ENCODE measurements at places on chromosomes 7 and 10.

DNA sequence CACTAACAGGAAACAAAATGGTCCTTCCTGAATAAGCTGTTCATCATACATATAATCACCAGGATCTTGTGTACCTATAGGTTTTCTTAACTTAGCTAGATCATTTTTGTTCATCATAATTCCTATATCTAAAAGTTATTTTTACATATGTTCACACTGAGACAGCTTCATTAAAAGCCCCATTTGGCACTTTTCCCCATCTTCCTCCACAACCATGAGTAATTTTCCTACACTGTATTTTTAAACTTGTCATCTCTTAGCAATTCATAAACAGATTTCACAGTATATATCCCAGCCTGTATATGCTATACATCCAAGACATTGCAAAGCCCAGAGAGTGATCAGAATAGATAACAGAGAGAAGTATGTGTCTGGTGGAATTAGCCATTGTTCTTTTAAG lies 28.3 kb downstream of the ZNF365 start:
- H3K27me3 ChIP-seq, result no peaks in the 10 kb centered on the region
- H3K36me3 ChIP-seq, result no peaks in the 10 kb centered on the region
- no peak overlapping the region for H3K4me3 ChIP-seq
- H3K27ac ChIP-seq, result no peak overlapping the region

GRCh38 chr7:73434701-73435069 lies 1.1 kb downstream of the FZD9 start:
- peaks cover 3% of the 10 kb centered on the region for H3K36me3 ChIP-seq
- no peak overlapping the region for H3K27ac ChIP-seq
- peaks cover 14% of the 10 kb centered on the region for H3K27me3 ChIP-seq
- H3K4me3 ChIP-seq, result no peak overlapping the region
- peaks cover 7% of the 10 kb centered on the region for H3K4me1 ChIP-seq

DNA sequence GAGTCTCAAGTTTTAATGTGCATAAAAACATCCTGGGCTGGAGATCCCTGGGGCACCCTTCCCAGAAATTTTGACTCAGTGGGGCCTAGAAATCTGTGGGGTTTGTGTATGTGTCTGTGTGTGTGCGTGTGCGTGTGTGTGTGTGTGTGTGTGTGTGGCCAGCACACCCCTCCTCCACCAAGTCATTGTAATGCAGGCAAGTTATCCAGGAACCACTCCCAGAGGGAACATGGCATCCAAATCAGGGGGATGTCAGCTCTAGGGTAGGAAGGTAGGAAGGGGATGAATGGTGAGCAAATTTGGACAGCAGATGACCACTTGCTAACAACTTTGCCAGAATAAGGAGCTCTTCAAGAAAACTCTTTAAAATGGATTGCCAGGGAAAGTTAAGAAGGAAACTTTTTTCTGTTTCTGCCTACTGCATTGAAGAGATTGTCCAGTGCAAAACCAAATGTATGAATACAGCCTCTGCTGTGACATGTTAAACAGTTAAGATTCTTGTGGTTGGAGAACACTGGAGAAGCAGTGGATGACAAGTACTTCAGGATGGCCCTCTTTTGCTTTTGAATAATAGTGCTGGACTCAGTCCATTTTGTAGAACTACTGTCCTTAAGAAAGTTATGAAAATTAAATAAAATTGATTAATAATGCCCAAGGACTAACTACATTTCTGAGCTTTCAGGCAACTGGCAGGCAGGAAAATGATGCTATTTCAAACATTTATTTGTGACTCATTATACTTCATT lies 12.3 kb downstream of the STAMBPL1 start:
- no peaks in the 10 kb centered on the region for H3K36me3 ChIP-seq
- H3K4me3 ChIP-seq, result no peak overlapping the region
- peaks cover 25% of the 10 kb centered on the region for H3K4me1 ChIP-seq
- H3K27ac ChIP-seq, result peak overlapping the region; percentile 16
- no peak for DNase-seq

- no peaks in the 10 kb centered on the region for H3K27me3 ChIP-seq
- no peaks in the 10 kb centered on the region for H3K4me1 ChIP-seq
- no peak for DNase-seq
- no peaks in the 10 kb centered on the region for H3K36me3 ChIP-seq
These were observed 98.0 kb upstream of the ELMO1 start for GRCh38 chr7:37546677-37547076.

- H3K4me1 ChIP-seq, result no peaks in the 10 kb centered on the region
- H3K4me3 ChIP-seq, result no peak overlapping the region
- no peaks in the 10 kb centered on the region for H3K27me3 ChIP-seq
- DNase-seq, result no peak
- peaks cover 99% of the 10 kb centered on the region for H3K36me3 ChIP-seq
- H3K27ac ChIP-seq, result no peak overlapping the region
These were observed 21.1 kb downstream of the LIMK1 start for GRCh38 chr7:74104702-74105101.

DNA sequence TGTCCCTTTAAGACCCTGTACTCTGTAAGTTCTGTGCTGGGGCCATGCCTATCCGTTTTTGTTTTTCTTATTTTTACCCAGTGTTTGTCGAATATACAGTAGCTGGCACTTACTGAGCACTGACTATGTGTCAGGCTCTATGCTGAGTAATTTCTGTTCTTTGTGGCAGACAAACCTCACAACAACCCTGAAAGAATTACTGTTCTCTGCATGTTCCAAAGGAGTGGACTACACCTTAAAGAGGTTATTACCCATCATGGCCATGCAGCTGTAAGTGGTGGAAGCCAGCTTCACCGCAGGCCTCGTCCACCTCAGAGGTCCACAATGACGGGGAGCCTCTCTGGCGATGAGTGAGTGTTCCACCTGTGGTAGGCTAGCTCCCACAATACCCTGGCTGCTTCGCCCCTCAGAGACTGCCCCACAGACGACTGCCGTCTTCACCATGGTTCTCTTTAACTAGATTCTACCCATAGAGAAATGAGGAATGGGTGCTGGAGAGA lies 30.1 kb upstream of the RBM20 start:
- H3K4me1 ChIP-seq, result no peaks in the 10 kb centered on the region
- no peak overlapping the region for H3K4me3 ChIP-seq
- no peak for DNase-seq
- H3K36me3 ChIP-seq, result no peaks in the 10 kb centered on the region
- H3K27ac ChIP-seq, result no peak overlapping the region
- H3K27me3 ChIP-seq, result no peaks in the 10 kb centered on the region

GRCh38 chr10:87861953-87862678 lies 1.2 kb downstream of the KLLN start:
- peak overlapping the region; percentile 91 for H3K4me3 ChIP-seq
- no peaks in the 10 kb centered on the region for H3K27me3 ChIP-seq
- no peaks in the 10 kb centered on the region for H3K36me3 ChIP-seq
- H3K27ac ChIP-seq, result peak overlapping the region; percentile 95
- DNase-seq, result peak; percentile 98

DNA sequence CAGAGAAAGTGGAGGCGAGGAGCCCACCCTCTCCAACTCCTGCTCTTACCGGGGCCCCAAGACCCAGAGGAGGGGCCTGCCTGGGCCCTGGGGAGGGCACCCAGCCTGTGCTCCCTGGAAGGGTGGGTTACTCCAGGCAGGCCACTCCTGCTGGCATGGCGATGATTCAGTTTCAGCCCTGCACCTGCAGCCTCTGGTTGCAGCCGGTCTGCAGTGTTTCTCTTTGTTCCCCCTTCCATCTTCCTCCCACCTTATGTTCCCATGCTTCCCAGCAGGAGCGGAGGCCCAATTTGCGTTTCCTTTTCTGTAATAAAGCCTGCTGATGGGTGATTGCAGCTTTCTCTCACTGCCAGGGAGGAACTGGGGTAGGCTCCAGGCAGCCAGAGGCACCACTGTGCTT lies 53.2 kb upstream of the FAM20C start:
- H3K4me1 ChIP-seq, result peaks cover 29% of the 10 kb centered on the region
- H3K36me3 ChIP-seq, result no peaks in the 10 kb centered on the region
- no peaks in the 10 kb centered on the region for H3K27me3 ChIP-seq
- no peak overlapping the region for H3K4me3 ChIP-seq
- DNase-seq, result no peak

Measured in stomach (tissue), 19 donors.